Retina (tissue), 1 donor: ENCODE measurements at places on chromosomes 3 and 15.

- DNase-seq: no peak
These were observed 818.6 kb downstream of the EPHA3 start for GRCh38 chr3:89925976-89926375.

DNA sequence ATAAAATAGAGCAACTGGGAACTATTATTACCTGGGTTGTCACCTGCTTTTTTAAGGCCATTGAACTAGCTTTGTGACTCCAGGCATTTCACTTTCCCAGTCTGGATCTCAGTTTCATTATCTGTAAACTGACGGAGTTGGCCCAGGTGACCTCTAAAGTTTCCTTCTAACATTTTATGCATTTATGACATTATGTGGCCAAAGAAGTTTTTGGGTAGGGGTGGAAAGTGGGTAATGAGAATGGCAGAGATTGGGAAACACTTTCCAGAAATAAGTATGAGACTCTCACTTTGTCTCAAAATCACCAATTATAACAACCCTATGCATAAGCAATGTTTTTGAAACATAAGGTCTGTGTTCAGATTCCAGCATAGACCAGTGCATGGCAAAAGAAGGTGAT lies 99.1 kb upstream of the ARHGEF3 start:
- DNase-seq: no peak

DNA sequence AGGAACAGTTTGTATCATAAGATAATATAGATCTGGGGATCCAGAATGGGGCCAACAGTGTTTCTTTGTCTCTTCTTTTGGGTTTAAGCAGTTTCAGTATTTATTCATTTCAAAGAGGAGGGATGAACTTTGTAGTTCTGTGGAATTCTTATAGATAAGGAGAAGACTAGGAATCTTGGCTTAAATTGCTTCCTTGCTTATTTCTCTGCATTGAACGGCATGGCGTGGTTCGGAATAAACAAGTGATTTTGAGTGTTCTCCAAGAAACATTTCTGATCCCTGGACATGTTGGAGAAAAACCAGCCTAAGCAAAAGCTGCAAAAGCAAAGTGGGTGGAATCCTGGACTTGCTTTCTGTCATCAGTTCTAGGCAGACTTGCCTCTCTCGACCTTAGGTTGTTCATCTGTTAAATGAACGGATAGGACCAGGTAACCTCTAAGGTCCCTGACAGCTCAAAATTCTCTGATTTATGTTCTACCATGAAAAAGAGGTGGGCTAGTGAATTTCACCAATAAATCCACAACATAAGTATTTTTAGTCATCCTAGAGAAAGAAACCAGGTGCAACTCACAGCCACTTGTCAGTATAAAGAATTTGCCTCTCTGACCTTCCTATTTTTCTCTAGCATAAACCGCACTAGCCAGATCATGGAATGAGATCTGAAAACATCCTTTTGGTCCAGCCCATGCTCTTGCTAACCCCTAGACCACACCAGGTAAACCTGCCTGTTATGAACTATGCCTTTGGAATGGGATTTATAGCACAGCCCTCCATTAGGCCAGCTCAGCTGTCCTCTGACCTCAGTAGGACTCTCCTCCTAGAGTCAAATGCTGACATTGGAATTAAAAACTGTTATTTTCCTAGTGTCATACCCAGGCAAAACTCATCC lies 78.8 kb downstream of the CLDN11 start:
- DNase-seq: no peak

GRCh38 chr3:29926378-29926777 lies 645.5 kb downstream of the RBMS3 start:
- no peak for DNase-seq

GRCh38 chr3:149621218-149622005 lies 36.4 kb downstream of the WWTR1 start:
- DNase-seq: no peak

DNA sequence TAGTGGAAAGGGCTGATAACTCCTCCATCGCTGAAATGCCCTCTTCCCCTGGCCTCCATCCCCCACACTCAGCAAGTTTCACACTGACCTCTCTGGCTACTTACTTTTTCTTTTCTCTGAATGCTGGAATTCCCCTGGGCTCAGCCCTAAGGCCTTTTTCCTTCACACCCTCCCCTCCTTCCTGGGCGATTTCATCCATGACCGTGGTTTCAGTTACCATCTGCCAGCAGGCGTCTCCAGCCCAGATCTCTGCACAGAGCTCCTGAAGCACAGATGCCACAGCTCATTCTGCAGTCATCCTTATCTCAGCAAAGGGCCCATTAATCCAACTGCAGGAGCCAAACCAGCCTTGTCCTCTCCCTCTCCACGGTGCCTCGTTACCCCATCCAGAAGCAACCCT lies 114.0 kb downstream of the RFTN1 start:
- DNase-seq: no peak

GRCh38 chr3:3636815-3637214 lies 162.4 kb upstream of the LRRN1 start:
- no peak for DNase-seq
